ENCODE measurements at places on chromosomes 16 and 17. TPM values are rescaled to one million over a fixed set of nuclear protein-coding genes. Genes with fewer than 3 reads are reported as not detected.

GRCh38 chr17:7555320-7555948, 3.1 kb upstream of the TNFSF13 start:
- H3K27me3 ChIP-seq, result no peaks in the 10 kb centered on the region
- H3K27ac ChIP-seq, result peak overlapping the region; percentile 20
- DNase-seq, result no peak
- H3K4me1 ChIP-seq, result peaks cover 38% of the 10 kb centered on the region
- H3K4me3 ChIP-seq, result no peak overlapping the region
- peaks cover 6% of the 10 kb centered on the region for H3K36me3 ChIP-seq

Gene CACNA1G
- 4.6 TPM for polyA plus RNA-seq

Gene GRAPL
- 2.2 TPM for polyA plus RNA-seq

GRCh38 chr17:32126325-32126724, 16.0 kb upstream of the RHOT1 start:
- peak overlapping the region; percentile 98 for H3K27ac ChIP-seq
- no peaks in the 10 kb centered on the region for H3K27me3 ChIP-seq
- peaks cover 11% of the 10 kb centered on the region for H3K4me1 ChIP-seq

Gene KRTAP9-2
- polyA plus RNA-seq, result not detected

Gene ST6GALNAC2
- polyA plus RNA-seq, result 3.3 TPM

GRCh38 chr17:9956474-9957131, 51.5 kb upstream of the RCVRN start:
- no peak overlapping the region for H3K27ac ChIP-seq
- peaks cover 14% of the 10 kb centered on the region for H3K27me3 ChIP-seq
- H3K36me3 ChIP-seq, result no peaks in the 10 kb centered on the region
- H3K4me1 ChIP-seq, result peaks cover 13% of the 10 kb centered on the region

- peaks cover 3% of the 10 kb centered on the region for H3K4me1 ChIP-seq
- H3K4me3 ChIP-seq, result no peak overlapping the region
These were observed 13.0 kb downstream of the AIPL1 start for GRCh38 chr17:6421700-6422604.

Gene CD300LB
- 0.35 TPM for polyA plus RNA-seq

Gene IL34
- polyA plus RNA-seq, result 6.7 TPM

GRCh38 chr17:7807206-7807605, 26.8 kb upstream of the KDM6B start:
- peaks cover 2% of the 10 kb centered on the region for H3K36me3 ChIP-seq
- no peak overlapping the region for H3K27ac ChIP-seq
- peaks cover 6% of the 10 kb centered on the region for H3K27me3 ChIP-seq
- no peak for DNase-seq
- no peak overlapping the region for H3K4me3 ChIP-seq

GRCh38 chr16:27678955-27679354, 129.0 kb downstream of the KATNIP start:
- DNase-seq, result no peak
- no peak overlapping the region for H3K4me3 ChIP-seq
- H3K4me1 ChIP-seq, result no peaks in the 10 kb centered on the region
- H3K36me3 ChIP-seq, result peaks cover 37% of the 10 kb centered on the region
- H3K27me3 ChIP-seq, result no peaks in the 10 kb centered on the region

- DNase-seq, result peak; percentile 43
- no peak overlapping the region for H3K4me3 ChIP-seq
- peaks cover 28% of the 10 kb centered on the region for H3K4me1 ChIP-seq
- H3K27me3 ChIP-seq, result peaks cover 26% of the 10 kb centered on the region
These were observed 6.1 kb upstream of the STAC2 start for GRCh38 chr17:39231591-39232551.

Gene NTN1
- 5.6 TPM for polyA plus RNA-seq

DNA sequence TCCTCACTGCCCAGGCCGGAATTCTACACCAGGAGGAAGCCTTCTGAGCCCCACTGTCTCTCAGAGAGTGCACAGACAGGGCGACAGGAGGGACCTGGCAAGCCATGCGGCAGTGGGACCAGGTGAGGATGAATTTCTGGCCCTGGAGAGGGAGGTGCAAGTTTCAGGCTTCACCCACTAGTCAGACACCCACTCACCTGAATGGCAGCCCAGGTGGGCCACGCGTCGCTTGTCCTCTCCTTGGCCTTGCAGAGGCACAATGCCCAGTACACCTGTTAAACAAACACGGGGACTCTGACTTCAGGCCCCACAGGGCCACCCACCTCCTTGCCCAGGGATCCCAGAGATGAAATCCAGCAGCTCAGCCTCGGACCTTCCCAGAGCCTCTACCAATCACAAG, 4.2 kb downstream of the CORO7 start:
- H3K36me3 ChIP-seq, result peaks cover 16% of the 10 kb centered on the region
- H3K4me3 ChIP-seq, result no peak overlapping the region
- DNase-seq, result no peak

Gene NLE1
- 13.8 TPM for polyA plus RNA-seq

DNA sequence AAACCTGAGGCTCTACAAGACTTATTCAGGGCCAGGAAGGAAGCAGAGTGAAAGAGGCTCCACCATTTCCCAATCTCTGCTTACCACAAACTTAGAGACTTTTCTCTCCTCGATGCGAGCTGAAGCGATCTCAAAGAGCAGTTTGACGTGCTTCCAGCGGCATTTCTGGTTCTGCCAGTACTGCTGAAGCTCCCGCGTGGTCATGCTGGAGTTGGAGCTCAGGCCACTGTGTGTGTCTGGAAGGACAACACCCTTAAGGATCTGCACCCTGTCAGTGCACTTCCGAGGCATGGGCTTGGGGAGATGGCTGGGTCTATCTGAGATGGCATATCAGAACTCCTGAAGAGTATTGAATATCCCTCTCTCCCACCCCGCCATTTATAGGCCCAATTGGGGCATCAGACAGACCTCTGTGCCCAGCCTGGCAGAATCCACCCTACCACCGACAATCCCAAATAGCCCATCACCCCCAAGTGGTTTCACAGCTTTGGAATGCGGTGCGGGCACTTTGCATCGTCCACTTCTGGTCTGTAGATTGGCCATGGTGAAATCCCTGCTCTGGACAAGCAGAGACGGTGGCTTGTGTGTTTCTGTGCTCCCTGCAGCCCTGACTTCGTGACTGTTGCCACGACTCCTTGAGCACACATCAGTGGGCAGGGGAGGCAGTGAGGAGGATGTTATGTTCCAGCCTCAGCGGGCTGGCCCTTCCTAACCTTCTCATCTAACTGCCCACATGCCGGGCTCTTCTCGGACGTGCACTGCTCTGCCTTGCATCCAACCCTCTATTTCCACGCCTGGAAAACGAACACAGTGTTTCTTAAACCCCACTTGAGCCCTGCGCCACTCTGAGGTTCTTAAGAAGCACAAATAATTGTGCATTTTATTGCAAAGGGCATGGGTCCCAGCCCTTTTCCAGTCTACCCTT, 5.2 kb downstream of the SNX20 start:
- H3K27me3 ChIP-seq, result peaks cover 2% of the 10 kb centered on the region
- no peak for DNase-seq
- H3K4me1 ChIP-seq, result peaks cover 13% of the 10 kb centered on the region
- H3K36me3 ChIP-seq, result peaks cover 3% of the 10 kb centered on the region
- no peak overlapping the region for H3K4me3 ChIP-seq
- H3K27ac ChIP-seq, result no peak overlapping the region

Gene GP1BA
- 0.73 TPM for polyA plus RNA-seq

- no peak overlapping the region for H3K4me3 ChIP-seq
- H3K27ac ChIP-seq, result peak overlapping the region; percentile 87
- peaks cover 23% of the 10 kb centered on the region for H3K4me1 ChIP-seq
- H3K36me3 ChIP-seq, result no peaks in the 10 kb centered on the region
- H3K27me3 ChIP-seq, result no peaks in the 10 kb centered on the region
- DNase-seq, result no peak
These were observed 23.9 kb downstream of the UBE2G1 start for GRCh38 chr17:4342535-4342934.

- no peaks in the 10 kb centered on the region for H3K36me3 ChIP-seq
- H3K4me1 ChIP-seq, result no peaks in the 10 kb centered on the region
- no peaks in the 10 kb centered on the region for H3K27me3 ChIP-seq
- H3K27ac ChIP-seq, result no peak overlapping the region
These were observed 118.2 kb upstream of the KCNJ18 start for GRCh38 chr17:21573961-21574610.

DNA sequence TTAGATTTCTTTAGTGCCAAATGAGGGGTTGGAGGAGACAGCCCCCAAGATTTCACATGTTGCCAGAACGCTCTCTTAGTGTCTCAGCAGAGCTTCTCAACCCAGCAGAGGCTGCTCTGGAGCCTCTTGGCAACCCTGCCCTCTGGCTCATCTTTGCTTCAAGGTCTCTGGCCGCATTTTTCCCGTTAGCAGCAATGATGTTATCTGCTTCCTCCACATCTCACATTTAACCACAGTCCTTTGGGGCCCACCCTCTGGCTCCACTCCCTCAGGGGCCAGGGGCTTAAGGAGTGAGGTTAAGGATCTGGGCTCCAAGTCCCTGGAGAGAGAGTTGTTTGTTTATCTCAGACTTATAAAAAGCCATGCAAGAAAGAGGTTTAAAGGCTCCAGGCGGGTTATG, 3.3 kb upstream of the XYLT1 start:
- H3K4me3 ChIP-seq, result no peak overlapping the region
- no peak for DNase-seq
- H3K27ac ChIP-seq, result no peak overlapping the region
- H3K4me1 ChIP-seq, result peaks cover 20% of the 10 kb centered on the region
- H3K36me3 ChIP-seq, result no peaks in the 10 kb centered on the region

GRCh38 chr16:15644267-15644961, 1.5 kb upstream of the MARF1 start:
- H3K27ac ChIP-seq, result no peak overlapping the region
- DNase-seq, result no peak
- H3K4me3 ChIP-seq, result no peak overlapping the region
- no peaks in the 10 kb centered on the region for H3K36me3 ChIP-seq

Gene EME2
- polyA plus RNA-seq, result 4.8 TPM

- H3K27ac ChIP-seq, result no peak overlapping the region
- no peak overlapping the region for H3K4me3 ChIP-seq
- H3K27me3 ChIP-seq, result no peaks in the 10 kb centered on the region
- H3K36me3 ChIP-seq, result no peaks in the 10 kb centered on the region
- H3K4me1 ChIP-seq, result no peaks in the 10 kb centered on the region
These were observed 7.5 kb upstream of the TMEM170A start for GRCh38 chr16:75471723-75472633.

Gene ITGAD
- polyA plus RNA-seq, result 0.60 TPM

DNA sequence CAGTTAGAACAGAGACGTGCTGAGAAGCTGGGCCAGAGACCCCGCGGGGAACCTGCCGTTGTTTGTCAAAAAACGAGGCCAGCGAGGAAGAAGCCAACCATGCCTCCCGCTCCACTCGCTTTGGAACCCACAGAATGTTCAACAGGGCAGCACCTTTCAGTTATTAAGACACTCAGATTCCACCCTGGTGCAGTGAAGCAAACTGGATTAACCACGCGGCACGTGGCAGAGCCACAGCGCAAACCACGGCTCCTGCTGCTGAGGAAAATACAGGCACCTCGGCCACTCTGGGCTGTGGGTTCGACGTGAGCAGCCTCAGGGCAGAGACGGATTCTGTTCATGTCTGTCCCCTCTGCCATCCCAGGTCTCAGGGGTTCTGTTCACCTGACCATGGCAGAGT, 24.4 kb downstream of the ALOX15 start:
- no peak for DNase-seq
- H3K27ac ChIP-seq, result peak overlapping the region; percentile 76

DNA sequence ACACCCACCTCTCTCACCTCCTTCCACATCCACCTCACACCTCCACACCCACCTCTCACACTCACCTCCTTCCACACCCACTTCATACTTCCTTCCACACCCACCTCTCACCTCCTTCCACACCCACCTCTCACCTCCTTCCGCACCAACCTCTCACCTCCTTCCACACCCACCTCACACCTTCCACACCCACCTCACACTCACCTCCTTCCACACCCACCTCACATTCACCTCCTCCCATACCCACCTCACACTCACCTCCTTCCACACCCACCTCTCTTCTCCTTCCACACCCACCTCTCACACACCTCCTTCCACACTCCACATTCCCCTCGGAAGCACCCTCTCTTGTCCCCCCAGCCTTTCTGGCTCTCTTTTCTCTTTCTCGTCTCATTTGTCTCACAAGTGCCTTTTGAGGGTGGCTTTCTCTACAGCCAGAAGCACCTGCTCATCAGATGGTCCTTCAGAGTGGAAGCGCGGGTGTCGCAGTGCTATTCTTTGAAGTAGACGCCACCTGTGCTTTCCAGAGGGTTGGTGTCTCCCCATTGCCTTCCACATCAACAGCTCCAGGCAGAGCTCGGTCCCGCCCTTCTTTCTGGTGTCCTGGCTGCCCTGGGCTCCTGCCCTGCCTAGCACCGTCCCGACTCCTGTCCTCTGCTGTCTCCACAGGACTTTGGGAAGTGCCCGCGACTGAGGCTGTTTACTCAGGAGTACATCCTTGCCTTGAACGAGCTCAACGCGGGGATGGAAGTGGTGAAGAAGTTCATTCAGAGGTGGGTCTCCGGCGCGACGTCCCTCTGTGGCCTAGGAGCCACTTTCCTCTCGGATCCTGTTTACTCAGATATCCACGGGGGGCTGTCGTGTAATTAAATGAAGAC, 109.4 kb upstream of the PLCG2 start:
- H3K27me3 ChIP-seq, result no peaks in the 10 kb centered on the region
- no peak for DNase-seq
- H3K4me1 ChIP-seq, result peaks cover 17% of the 10 kb centered on the region
- H3K27ac ChIP-seq, result no peak overlapping the region
- no peak overlapping the region for H3K4me3 ChIP-seq

DNA sequence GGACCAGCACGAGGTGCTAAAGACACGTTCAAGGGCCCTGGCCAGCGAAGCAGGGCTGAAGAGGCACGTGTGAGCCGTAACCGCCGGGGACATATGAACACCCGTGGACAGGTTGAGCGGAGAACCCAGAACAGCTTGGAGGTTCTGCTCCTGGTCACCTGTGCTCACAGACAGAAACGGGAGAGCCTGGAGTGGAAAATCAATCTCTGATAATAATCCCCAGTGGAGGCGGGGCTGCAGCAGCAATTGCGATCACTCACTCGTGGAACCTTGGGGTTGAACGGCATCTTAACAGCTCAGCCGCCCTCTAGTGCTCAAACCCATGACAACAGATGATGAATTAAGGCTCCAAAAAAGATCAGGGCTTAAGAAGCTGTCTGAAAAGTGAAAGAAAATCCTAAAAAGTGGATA, 25.6 kb downstream of the WIPI1 start:
- no peak overlapping the region for H3K27ac ChIP-seq
- peaks cover 76% of the 10 kb centered on the region for H3K36me3 ChIP-seq
- H3K4me1 ChIP-seq, result peaks cover 10% of the 10 kb centered on the region

GRCh38 chr16:10529895-10530669, 50.3 kb downstream of the EMP2 start:
- no peak overlapping the region for H3K27ac ChIP-seq
- H3K4me1 ChIP-seq, result no peaks in the 10 kb centered on the region
- H3K4me3 ChIP-seq, result no peak overlapping the region
- H3K36me3 ChIP-seq, result peaks cover 60% of the 10 kb centered on the region

Gene BCL6B
- 15.7 TPM for polyA plus RNA-seq

GRCh38 chr16:82013139-82013538, 1.9 kb upstream of the SDR42E1 start:
- no peak overlapping the region for H3K27ac ChIP-seq
- H3K27me3 ChIP-seq, result peaks cover 6% of the 10 kb centered on the region
- no peaks in the 10 kb centered on the region for H3K4me1 ChIP-seq
- no peak for DNase-seq

GRCh38 chr17:7997186-7997585, 5.2 kb upstream of the GUCY2D start:
- H3K4me1 ChIP-seq, result peaks cover 9% of the 10 kb centered on the region
- no peak overlapping the region for H3K27ac ChIP-seq
- DNase-seq, result peak; percentile 43
- H3K36me3 ChIP-seq, result no peaks in the 10 kb centered on the region
- peaks cover 32% of the 10 kb centered on the region for H3K27me3 ChIP-seq

All from muscle of leg (tissue), 16 donors.